ENCODE measurements at places on chromosomes 5 and 9.
A peak's percentile ranks its signal among the peaks of the same experiment; 100 is the strongest.

- no peak for DNase-seq
Measured at GRCh38 chr5:86917117-86917579, 299.4 kb downstream of the COX7C start.

- peak; percentile 20 for DNase-seq
Measured at GRCh38 chr5:91382530-91383026, 539 bp downstream of the ARRDC3 start.

DNA sequence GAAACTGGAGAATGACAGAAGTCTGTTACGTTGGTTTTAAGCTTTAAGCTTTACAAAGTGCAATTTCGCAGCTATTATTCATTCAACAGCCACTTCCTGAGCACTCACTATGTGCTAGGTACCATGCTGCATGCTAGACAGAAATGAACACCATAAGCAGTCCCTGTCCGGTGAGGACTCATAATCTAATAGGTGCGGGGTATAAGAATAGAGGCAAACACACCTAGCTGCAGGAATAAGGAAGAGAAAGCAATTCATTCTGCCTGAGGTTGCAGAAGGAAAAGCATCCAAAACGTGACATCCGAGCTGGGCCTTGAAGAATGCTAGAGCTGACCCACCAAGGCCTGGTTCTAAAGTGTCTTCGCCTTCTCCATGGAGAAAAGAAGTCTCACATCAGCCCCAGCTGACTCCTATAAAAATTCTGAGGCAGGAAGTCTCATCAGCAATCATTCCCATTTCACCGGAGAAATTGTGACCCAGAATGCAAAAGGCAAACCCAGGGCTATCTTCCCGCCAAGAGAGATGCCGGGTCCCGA is 542 bp downstream of the FKBP15 start:
- no peak for DNase-seq

- no peak for DNase-seq
Measured at GRCh38 chr5:77172713-77173328, 37.7 kb upstream of the PDE8B start.

DNA sequence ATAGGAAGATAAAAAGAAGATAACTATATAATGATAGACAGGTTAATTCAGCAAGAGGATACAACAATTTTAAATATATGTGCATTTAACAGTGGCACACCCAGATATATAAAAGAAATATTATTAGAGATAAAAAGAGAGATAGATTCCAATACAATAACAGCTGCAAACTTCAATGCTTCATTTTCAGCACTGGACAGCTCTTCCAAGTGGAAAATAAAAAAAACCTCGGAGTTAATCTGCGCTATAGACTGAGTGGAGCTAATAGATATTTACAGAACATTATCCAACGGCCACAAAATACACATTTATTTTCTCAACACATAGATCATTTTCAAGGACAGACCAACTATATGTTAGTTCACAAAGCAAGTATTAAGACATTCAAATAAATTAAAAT is 1229.5 kb upstream of the CDH6 start:
- DNase-seq: no peak
